ENCODE measurements at places on chromosomes 1 and 21.
A peak's percentile ranks its signal among the peaks of the same experiment; 100 is the strongest.

GRCh38 chr1:6385488-6386191 lies 7.9 kb downstream of the ACOT7 start:
- DNase-seq = no peak

DNA sequence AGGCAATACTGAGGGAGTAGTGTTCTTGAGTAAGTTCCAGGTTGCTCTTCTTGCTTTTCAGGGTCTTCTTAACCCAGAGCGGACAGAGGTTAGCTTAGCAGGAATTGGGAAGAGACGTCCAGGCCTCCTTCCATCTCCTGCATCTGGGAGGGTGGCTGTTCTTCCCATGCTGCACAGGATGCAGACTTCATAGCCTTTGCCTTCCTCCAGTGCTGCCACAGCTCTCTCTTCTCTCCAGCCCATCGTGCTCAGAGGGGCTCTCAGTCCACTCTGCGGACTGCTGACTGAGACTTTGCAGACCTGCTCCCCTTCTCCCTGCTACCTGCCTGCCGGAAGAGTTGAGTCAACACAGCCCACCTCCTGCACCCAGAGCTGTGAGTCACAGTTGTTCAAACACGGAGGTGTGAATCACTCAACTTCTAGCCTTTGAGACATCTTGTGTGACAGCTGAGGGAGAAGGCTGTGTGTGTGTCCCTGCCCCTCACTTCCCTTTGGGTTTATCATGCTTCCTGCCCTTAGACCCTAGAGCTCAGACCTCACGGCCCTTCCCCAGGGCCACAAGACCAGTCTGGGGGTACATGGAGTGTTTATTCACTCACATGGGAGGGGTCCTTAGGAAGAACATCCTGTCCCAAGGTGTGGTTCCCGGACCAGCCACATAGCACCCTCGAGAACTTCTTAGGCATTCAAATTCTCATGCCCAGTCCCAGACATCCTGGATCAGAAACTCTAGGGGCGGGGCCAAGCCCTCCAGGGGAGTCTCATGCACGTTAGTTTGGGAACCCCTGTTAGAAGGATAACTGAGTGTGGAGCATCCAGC lies 158.3 kb upstream of the CACNA1E start:
- no peak for DNase-seq

- DNase-seq = no peak
Measured at GRCh38 chr1:29470788-29471119, 234.4 kb downstream of the PTPRU start.

DNA sequence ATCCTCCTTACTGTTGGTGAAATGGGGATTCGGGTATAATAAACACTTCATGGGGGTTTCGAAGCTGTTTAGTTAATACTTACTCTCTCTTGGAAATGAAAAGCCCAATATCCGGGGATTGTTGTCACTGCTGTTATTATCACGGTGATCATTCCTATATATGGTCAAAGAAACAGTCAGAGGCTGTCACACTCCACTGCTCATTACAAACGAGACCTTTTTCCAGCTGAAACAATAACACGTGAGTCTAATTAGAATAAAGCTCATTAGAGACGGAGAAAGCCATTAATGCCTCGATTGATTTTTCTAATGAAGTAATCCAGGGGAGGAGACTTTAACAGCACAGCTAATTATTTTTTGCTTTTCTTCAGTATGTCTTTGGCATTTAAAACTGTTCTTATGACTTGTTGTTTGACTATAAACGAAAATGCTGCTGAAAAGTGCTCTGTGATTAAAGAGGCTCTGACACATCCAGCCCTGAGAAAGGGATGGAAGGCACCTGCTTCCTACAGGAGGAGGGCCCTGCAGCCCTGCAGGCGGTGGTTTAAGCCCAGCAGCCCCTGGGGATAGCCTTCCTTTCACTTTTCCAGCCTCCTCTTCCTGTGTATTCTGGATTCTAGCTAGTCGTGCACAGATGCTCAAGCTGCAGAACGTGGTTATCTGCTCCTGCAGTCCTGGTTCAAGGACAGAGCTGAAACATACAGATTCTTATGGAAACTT lies 143.6 kb downstream of the EDEM3 start:
- no peak for DNase-seq

DNA sequence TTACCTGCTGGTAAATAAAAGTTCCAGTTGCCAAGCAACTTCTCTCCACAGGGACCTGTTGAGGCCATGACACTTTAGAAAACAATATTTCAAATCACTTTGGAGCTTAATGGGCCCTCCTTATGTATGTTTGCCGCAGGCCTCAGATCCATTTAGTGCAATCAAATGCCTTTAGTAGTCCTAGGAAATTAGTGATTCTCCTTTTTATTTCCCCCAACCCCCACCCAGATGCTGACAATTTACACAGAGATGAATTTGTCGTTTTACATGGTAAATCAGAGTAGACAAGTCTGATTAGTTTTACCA lies 83.6 kb downstream of the CLIC4 start:
- no peak for DNase-seq

- DNase-seq = peak; percentile 82
Measured at GRCh38 chr1:65075123-65075976, 72.7 kb upstream of the AK4 start.

- DNase-seq = no peak
Measured at GRCh38 chr1:3155056-3155925, 86.3 kb downstream of the PRDM16 start.
